Fibroblast of skin of right biceps (primary cell): ENCODE measurements at places on chromosomes 5 and 9.
A peak's percentile ranks its signal among the peaks of the same experiment; 100 is the strongest.

- no peak for DNase-seq
Observed at GRCh38 chr5:32678472-32678871, 32.6 kb upstream of the NPR3 start.

- no peak for DNase-seq
Observed at GRCh38 chr9:3403315-3403714, 122.5 kb downstream of the RFX3 start.

GRCh38 chr5:138177941-138178515, 402 bp downstream of the BRD8 start:
- peak; percentile 26 for DNase-seq

- no peak for DNase-seq
Observed at GRCh38 chr5:81756016-81756415, 5.1 kb upstream of the SSBP2 start.

- DNase-seq = no peak
Observed at GRCh38 chr9:69314547-69314946, 10.5 kb upstream of the ENTREP1 start.

GRCh38 chr5:23169660-23170416, 316.7 kb upstream of the CDH12 start:
- DNase-seq = no peak

DNA sequence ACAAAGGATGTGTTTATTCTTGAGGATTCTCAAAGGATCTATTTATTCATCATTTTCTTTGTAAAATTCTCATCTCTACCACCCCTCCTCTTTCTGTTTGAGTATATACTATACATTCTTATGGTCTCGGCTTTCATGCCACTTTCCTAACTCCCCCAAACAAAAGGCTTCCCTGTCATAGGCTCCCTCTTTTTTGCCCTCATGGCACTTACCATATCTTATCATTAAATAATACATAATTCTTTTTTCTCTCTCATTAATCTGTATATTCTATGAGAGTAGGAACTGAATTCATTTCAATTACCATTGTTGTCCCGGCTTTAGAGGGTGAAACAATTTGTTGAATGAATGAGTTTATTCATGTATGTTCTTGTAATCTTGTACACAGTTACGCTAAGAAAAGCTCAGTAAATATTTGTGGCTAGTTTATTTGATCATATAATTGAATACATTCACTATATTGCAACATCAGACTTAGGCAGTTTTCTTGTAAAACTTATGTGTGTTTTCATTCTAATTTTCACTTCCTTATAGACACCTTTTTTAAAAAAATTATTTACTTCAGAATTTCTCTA, 254.6 kb downstream of the EDIL3 start:
- no peak for DNase-seq

GRCh38 chr5:67488885-67489284, 292.3 kb upstream of the CD180 start:
- DNase-seq = no peak

DNA sequence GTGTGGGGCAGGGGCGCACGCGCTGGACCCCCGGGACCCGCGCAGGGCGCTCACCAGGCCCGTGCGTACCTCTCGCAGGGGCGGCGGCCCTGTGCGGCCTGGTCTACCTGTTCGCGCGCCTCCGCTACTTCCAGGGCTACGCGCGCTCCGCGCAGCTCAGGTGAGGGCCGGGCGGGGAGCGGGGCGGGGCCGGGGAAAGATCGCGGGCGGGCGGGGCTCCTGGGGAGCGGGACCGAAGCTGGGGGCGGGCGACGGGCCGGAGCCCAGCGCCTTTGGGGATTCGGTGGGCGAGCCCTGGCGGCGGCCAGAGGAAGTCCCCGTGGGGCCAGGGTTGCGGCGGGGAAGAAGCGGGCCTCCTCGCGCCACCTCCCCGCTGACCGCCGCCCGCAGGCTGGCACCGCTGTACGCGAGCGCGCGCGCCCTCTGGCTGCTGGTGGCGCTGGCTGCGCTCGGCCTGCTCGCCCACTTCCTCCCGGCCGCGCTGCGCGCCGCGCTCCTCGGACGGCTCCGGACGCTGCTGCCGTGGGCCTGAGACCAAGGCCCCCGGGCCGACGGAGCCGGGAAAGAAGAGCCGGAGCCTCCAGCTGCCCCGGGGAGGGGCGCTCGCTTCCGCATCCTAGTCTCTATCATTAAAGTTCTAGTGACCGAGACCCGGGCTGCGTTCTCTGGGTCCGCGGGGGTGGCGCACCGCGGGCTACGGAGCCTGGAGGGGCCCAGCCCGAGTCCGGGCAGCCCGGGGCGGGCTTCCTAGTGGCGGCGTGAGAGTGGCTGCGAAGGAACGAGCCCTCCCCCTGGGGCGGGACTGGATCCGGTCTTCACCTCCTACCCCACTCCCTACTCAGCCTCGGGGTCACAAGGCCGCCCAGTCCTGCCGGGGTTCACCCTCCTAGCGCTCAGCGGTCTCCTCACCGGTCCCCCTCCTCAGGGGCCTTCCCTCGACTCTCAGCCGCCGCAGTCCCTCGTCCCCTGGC, 2.4 kb downstream of the LTC4S start:
- DNase-seq = peak; percentile 75

DNA sequence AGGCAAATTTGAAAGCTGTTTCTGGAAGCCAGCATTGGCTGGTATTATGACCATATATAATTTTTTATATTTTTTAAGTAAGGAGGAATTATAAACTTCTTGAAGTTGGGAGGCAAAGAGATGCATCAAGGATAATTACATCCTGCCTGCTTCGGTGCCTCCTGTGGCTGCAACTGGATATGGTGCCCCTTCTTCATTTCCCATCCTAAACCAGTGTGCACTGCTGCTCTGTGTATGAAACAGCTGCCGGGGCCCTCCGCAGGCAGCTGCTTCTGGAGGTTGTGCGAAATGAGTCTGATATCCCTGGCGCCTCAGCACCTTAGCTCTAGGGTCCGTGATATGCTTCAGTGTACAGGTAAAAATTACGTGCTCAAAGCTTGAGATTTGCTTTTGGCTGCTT, 304.2 kb downstream of the ENC1 start:
- no peak for DNase-seq

- peak; percentile 86 for DNase-seq
Observed at GRCh38 chr9:122051351-122052321, 41.5 kb downstream of the TTLL11 start.

DNA sequence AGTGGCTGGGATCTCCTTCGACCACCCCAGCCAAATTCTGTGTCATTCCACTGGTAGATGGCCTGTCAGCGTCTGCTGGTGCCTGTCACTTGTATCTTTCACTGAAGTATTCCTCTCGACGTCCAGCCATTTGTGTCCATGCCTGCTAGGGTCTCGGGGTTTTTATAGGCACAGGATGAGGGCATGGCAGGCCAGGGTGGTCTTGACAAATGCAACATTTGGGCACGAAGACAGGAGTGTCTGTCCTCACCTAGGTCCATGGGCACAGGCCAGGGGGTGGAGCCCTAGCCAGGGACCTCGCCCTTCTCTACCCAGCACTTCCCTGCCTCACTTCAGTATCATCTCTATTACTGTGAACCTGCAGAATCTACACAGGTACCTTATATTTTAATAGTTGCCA, 2223.9 kb upstream of the ACO1 start:
- no peak for DNase-seq

GRCh38 chr5:40428126-40428525, 251.6 kb upstream of the PTGER4 start:
- DNase-seq = peak; percentile 74
